ENCODE measurements at places on chromosomes 12 and 14.

DNA sequence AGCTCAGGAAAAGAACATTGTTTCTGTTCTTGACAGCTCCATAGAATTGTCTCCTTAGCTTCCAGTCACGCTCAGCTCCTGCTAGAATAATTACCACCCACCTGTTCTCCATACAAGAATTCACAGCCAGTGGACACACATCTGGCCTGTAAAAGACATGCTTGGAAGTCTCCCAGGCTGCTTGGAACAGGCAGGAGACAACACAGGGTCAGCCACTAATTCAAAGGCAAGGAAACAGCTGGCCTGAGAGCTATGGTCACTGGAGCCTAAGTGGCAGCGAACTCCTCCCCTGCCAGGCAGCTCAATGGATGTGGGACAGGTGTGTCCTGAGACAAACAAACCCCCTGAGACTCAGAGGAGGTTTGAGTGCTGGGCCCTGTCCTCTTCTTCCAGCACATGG is 22.9 kb upstream of the LTBP2 start:
- DNase-seq: no peak

GRCh38 chr12:91928501-91928900 is 217.1 kb downstream of the BTG1 start:
- no peak for DNase-seq

GRCh38 chr12:94267921-94268471 is 119.6 kb downstream of the PLXNC1 start:
- no peak for DNase-seq

GRCh38 chr12:6771091-6771495 is 1.2 kb upstream of the LAG3 start:
- DNase-seq: no peak

- DNase-seq: no peak
Observed at GRCh38 chr12:8572507-8572906, 31.8 kb upstream of the CLEC4E start.

GRCh38 chr14:99230208-99231151 is 41.5 kb downstream of the BCL11B start:
- DNase-seq: peak; percentile 60

GRCh38 chr12:119241049-119241448 is 62.3 kb downstream of the HSPB8 start:
- no peak for DNase-seq

DNA sequence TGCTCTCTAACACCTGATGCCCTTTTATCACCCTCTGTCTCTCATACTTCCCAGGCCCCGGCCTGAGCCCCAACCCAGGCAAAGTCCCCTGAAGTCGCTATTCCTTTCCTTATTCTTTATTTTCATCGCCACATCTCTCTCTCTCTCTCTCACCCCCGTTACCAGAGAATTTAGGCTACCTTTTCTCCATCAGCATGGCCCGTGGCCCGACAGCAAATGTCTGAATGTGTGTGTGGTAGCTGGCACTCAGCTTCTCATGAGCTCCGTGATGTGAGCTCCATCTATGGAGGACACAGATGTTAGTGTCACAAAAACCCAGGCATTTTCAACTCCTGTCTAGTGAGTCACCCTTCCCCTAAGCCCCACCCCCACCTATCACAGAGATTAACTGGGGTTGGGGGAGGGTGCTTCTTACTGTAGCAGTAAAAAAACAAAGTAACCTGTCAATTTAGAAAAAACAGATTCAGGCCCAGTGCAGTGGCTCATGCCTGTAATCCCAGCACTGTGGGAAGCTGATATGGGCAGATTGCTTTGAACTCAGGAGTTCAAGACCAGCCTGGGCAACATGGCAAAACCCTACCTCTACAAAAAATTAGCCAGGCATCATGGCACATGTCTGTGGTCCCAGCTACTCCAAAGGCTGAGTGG is 53.8 kb downstream of the VCPKMT start:
- DNase-seq: peak; percentile 61

GRCh38 chr12:120266180-120266870 is 795 bp upstream of the PXN start:
- no peak for DNase-seq

- no peak for DNase-seq
Observed at GRCh38 chr12:115384391-115384790, 700.4 kb upstream of the TBX3 start.

GRCh38 chr12:117188121-117188665 is 2.1 kb downstream of the FBXO21 start:
- no peak for DNase-seq

DNA sequence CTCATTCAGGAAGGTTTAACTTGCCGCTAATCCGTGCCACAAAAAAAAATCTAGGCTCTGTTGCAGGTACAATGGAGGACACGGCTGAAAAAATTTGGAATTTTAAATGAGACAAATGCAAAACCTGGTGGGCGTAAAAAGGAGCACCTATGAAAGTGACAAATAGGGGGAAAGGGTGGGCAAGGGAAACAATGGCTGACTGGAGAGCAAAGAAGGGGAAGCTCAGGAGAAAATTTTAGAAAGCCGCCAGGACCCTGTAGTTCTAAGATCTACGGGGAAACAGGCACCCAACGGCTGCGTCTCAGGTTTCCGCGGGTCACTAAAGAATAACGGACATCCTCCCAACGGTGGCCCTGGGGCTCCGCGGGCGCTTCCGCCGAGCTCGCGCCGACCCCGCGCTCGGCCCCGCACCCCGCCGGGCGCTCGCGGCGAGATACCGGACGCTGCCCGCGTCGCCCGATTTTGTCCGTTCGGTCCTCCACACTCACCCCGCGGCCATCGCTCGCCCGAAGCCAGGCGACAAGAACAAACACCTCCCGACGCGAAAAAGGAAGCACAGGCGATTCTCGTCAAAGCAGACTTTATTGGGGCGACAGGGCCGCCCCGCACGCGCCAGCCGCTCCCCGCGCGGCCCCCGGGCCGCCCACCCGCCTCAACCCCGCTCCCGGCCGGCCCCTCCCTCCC is 1.1 kb upstream of the YY1 start:
- DNase-seq: no peak

DNA sequence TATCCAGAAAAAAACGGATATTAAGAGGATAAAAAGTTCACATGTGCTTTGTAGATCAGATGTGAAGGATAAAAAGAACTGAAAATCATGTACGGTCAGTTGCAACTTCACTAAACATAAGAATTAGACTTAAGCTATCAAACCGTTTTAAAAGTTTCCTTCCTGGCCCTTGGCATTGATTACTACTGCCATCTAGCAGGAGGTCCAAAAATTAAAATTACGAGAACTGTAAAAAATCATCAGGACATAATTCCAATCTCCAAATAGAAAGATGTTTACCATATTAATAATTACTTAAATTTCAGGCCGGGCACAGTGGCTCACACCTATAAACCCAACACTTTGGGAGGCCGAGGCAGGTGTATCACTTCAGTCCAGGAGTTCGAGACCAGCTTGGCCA is 7.9 kb downstream of the WDR89 start:
- no peak for DNase-seq

GRCh38 chr14:60805841-60806430 is 71.4 kb downstream of the MNAT1 start:
- DNase-seq: no peak

- DNase-seq: no peak
Observed at GRCh38 chr12:2641207-2641606, 153.6 kb upstream of the FKBP4 start.

GRCh38 chr14:104724981-104725771 is 1.1 kb downstream of the ADSS1 start:
- no peak for DNase-seq

- DNase-seq: no peak
Observed at GRCh38 chr14:36113341-36113740, 63.2 kb downstream of the PTCSC3 start.

GRCh38 chr12:64221651-64222008 is 466 bp downstream of the KICS2 start:
- peak; percentile 36 for DNase-seq
